ENCODE measurements at places on chromosomes 16 and 17.

DNA sequence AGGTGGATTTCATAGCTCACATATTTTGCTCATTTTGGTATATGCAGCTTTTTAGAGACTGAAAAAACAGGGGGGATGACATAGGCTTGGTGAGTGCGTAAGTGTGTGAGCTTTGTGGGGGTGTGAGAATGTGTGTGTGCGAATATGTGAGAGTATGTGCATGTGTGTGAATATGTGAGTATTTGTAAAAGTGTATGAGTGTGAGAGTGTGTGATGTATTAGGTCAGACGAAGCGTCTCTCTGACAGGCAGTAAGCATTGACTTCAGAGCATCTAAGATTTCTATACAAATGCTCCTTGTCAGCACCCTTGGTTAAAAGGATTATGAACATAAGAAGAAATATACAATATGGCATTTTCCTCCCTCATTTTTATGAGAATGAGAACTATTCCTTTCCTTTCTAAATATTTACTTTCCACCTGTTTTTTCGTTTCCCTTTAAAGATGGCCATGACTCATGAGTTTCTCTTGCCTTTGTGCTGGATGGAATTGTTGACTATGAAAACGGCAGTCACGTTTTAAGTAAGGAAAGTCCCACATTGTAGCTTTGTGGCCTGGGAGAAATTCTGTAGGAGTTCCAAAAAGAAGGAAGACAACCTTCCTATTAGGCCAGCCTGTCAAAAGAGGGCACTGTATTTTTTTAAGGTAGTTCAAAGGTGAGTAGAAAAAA, 276.4 kb downstream of the FOXL1 start:
- no peak for DNase-seq

DNA sequence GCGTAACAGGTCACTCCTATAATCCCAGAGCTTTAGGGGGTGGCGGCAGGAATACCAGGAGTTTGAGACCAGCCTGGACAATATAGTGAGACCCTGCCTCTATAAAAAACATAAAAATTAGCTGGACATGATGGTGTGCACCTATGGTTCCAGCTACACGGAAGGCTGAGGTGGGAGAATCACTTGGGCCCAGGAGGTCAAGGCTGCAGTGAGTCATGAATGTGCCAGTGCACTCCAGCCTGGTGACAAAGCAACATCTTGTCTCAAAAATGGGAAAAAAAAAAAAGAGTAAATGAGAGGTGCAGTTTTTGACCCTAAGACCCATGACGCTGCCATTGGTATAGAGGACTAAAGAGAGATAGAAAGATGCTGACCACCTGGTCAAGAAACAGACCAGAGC, 16.1 kb downstream of the PARN start:
- no peak for DNase-seq

GRCh38 chr17:13734880-13735279, 133.2 kb upstream of the HS3ST3A1 start:
- no peak for DNase-seq

- peak; percentile 86 for DNase-seq
Observed at GRCh38 chr17:44218344-44219107, 949 bp downstream of the UBTF start.

DNA sequence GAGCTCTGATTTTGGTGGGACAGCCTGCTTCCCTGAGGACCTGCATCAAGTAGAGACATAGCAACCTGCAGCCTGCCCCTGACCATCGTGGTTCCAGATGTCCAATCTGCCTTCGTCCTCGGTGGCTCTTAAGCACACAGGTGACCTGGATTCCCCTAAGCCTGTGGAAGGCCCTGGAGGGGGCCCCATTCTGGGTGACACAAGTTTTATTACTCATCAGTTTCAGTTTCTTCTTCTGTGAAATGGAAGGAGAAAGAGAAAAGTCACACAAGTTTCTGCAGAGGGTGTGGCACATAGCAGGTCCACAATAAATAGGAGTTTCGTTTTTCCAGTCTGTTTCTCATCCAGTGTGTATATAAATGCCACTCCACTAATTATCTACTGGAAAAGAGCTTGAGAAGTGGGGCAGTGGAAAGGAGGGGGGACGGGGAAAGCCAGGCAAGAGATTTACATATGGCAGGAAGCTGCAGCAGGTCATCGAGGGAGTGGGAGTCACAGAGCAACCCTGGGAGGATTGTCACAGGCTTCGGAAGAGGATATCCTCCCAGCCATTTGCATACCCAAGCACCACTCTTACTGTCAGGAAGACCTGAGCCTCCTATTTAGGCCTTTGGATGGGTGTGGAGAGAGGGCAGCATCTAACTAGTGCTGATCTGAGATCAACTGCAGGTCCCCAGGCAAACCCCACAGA, 10.0 kb upstream of the NOS2 start:
- DNase-seq, result no peak

All from HEK293T (cell line).